Stimulated activated CD8-positive, alpha-beta memory T cell treated with anti-CD3 and anti-CD28 coated beads, Interleukin-12 subunit alpha, Interleukin-12 subunit beta, amount 100 ng/mL, for 4 hours (primary cell): ENCODE measurements at places on chromosomes 12 and 14.

DNA sequence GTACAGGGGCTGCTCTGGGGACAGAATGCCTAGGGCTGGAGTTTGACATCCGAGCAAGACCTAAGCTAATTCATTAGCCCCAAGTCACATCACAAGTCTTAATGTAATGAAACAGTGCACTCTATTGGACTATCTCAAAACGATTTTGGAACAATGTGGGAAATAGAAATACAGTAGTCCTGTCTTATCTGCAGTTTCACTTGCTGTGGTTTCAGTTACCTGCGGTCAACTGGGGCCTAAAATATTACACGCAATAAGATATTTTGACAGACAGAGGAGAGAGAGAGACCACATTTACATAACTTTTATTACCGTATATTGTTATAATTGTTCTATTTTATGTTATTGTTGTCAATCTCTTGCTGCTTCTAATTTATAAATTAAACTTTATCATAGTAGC lies 21.1 kb downstream of the MOAP1 start:
- DNase-seq: no peak

DNA sequence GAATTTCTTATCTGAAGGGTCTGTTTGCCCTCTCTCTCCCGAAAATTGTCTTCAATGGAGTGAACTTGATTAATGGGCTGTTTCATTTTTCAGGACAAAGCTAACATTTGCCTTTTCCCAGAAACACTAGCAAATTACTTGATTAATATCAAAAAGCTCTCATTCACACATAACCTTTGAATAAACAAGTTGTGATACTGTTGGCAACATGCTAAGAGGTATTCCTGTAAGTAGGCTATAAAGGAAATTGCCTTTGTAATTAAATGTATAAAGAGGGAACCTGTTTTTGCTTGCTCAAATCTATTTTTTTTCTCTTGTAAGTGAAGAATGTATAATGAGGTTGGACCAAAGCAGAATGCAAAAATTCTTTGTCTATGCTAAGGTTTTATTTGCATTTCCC lies 457.2 kb downstream of the TMTC2 start:
- no peak for DNase-seq

- no peak for DNase-seq
These were observed 25.6 kb upstream of the GPATCH2L start for GRCh38 chr14:76126076-76126475.

DNA sequence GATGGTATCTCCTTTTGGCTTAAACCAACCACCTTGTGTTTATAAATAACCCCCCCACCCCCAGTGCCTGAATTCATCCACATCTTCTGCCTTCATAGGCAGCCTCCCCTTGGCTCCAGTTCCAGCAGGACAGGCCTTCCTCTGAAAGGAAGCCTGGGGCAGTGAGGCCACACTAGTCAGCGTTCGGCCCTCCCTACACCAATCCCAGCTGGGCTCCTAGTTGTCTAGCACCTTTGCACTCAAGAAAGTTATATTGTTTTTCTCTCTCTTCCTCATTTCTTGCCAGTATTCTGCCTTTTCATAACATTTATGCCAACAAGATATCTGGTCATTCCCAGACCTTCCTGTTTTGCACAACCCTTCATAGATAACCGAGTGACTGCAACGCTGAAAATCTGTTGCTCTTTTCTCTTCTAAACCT lies 73.1 kb upstream of the ACTN1 start:
- no peak for DNase-seq

DNA sequence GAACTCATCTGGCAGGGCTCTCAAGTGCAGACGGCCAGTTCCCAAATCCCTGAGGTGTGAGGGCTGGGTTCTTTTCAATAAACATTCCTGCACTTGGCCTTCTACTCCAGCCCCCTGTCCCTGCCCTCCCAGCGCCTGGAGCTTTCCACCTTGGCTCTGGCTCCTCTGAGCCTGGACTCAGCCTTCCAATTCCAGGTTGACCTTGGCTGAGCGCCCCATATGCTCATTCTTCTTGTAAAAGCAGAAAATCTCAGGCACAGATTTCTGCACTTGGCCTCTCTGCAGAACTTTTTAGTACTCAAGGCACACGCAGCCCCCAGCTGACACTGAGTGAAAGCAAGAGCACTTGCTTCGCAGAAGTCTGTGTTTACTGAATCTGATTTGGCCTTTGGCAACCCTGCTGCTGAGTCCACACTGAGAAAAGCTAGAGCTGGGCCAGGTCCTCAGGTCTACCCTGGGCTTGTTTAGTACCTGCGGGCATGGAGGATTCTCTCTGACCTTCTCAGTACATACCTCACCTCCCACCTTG lies 222.7 kb downstream of the MSRB3 start:
- no peak for DNase-seq

DNA sequence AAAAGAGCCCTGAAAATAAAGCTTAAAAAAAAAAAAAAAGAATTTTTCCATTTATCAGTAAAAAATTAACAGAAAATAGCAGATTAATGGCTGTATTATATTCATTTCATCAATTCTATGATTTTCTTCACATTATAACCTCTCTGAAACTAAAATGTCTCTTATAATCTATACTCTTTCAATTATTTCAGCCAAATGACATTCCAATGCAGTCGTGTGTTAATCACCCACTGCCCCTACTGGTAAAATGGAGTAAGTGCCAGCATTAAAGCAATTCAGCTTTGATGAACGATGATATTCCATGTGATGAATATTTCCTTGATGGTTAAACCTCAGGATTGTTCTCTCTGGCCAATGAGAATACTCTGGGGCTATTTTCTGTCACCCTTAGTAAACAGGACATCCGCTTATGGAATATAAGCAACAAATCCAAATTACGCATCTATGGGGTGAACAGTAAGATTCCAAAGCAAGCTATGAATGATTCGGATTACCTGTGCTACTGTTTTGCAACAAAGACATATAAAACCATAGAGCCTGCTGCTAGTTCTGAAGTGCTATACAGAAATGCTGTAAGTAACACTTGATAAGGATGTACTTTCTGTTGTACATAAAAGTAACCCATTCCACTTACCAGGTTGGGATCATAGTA lies 20.3 kb upstream of the SYCP3 start:
- DNase-seq: no peak

DNA sequence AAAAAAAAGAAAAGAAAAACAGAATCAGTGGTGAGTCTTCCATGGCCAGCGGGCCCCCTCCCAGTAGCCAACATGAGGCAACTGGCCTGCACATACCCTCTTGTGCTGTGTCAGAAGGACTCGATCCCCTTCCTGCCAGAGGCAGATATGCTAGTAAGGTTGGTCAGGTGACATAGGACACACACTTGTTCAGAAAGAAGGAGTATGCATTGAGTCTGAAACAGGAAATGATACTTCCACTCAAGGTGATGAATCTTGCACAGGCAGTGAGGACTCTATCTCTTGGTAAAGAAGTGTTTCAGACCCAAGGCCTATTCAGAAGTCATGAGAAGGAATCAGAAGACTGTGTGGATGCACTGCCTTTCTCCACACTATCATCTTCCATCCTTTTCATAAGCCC lies 269.7 kb upstream of the FAR2 start:
- DNase-seq: no peak

- DNase-seq: no peak
These were observed 95.8 kb downstream of the TMTC3 start for GRCh38 chr12:88237954-88238353.

DNA sequence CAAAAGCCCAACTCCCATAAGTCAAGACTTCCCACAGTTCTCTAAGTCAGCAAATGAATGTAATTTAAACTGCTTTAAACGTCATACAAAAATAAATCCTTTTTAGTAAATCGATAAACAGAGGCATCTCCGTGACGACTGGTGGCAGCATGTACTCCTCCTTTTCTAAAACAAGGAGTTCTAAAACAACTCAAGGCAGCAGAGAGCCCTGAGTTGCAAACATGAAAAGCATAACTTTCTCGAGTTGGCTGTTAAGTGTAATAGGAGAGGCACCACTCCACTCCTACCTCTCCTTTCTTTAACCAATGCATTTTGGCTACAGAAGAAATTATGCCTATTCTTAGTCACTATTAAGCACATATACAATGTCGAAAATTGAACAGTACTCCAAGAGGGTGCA lies 22.0 kb downstream of the LTBR start:
- DNase-seq: no peak

DNA sequence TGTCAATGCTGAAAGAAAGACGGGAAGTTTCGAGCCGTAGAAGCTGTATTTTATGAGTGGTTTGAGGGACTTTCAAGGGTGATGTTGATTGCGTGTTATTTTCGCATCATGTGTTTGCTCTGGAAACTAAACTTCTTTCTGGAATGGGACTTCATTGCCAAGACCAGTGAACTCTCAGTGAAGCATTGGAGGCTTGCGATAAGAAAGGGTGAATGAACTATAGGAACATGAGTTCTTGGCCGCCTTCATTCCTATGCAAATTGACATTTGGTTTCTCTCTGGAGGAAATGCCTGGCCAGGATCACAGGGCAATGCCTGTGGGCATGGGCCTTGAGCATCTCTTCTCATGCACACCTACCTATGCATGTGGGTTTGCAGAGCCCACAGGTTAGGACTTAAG lies 372.7 kb downstream of the GLT1D1 start:
- DNase-seq: no peak

- DNase-seq: no peak
These were observed 4.4 kb upstream of the CFL2 start for GRCh38 chr14:34718750-34719304.

DNA sequence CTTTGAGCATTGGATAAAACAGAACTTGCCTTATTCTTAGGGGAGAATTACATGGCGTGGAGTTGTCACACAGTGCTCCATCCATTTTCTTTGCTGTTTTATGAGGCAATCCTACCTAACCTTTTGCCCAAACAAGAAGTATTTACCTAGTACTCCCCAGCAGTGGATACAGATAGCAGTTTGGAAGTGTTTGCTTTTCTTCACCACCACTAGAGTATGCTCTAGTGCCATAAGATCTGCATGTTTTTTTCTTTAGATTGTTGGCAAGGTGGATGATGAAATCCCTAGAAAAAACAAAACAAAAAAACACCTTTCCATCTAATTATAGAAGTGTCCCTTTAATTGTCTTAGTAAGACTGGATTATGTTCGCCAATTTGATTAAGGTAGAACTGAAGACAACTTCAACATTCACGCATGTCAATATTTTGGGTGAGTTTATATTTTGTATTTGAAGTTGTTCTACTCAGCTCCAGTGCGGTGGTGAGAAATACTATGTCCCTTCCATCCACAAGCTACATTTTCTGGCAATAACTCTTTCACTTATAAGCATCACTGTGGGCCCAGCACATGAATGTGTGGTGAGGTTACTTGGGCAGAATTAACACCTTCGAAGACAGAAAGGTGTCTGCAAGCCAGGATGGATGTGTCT lies 23.6 kb upstream of the TMEM260 start:
- DNase-seq: no peak

DNA sequence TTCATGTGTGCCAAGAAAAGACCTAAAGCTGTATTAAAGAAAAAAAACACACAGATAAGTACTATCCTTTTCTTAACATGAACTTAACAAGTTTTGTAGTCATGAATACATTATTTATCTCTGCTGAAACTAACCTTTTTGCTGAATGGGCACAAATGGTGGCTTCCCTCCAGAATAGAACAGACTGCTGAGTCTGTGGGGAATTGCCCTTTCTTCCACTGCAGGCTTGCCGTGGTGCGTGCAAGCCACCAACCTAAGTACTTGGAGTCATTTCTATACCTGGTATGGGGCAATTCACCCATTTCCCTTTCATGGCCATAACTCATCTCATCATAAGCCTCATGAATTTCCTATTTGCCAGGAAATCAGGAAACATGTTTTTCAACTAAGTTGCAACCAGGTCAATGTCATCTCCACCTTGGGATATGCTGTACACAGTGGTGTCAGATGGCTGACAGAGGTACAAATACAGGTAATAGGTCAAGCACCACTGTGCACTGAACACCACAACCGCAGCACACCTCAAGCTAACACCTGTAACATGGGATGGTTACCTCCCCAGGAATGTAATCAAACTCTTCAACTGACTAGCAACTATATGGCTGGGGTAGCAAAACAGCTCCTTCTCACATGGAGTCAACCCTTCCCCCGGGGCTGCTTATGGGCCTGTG lies 49.9 kb downstream of the CATSPERB start:
- no peak for DNase-seq

GRCh38 chr12:2152134-2152533 lies 99.3 kb downstream of the CACNA1C start:
- no peak for DNase-seq

DNA sequence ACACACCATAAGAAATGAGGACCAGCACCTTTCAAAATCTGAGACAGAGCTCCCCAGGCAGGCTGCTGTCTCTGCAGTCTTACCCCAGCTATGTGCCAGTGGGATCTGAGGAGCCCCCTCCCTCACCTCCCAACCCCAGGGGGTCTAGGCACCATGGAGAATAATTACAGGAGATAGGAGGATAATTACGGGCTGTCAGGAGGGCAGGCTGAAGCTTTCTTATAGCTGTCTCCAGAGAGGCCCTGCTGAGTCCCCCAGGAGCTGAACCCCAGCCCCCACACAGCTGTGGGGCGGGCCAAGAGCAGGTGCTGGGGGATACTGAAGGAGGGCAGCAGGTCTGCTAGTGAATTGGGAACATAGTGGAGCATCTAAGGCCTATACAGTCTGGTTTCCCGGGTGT lies 6.8 kb downstream of the CPNE6 start:
- no peak for DNase-seq

DNA sequence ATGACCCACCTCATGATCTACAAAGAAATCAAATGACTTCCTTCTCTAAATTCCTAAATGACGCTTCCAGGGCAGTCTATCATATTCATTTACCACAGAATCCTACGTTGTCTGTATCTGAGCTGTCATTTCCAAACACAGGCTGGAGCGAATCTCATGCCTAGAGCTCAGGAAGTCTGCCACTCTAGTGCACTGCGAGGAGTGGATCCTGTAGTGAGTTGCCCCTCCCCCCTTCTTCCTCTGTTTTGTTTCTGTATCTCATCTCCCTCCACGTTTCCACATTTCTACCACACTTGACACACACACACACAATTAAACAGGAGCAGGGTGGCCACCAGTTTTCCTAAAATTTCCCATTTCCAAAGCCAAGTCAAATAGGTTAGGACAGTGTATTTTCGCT lies 415.4 kb upstream of the PRICKLE1 start:
- DNase-seq: no peak
